A172 (cell line): ENCODE measurements at places on chromosomes 1 and 21. TPM values are rescaled to one million over a fixed set of nuclear protein-coding genes. Genes with fewer than 3 reads are reported as not detected.
A peak's percentile ranks its signal among the peaks of the same experiment; 100 is the strongest.

The USP21 gene
- total RNA-seq: 5.2 and 5.7 TPM in 2 replicates

The NIBAN1 gene
- 25.9 and 34.5 TPM in 2 replicates for total RNA-seq

The KIAA1614 gene
- 3.8 and 9.4 TPM in 2 replicates for total RNA-seq

The OR2M3 gene
- total RNA-seq: 0.12 and 0.19 TPM in 2 replicates

The CDC14A gene
- 8.0 and 8.3 TPM in 2 replicates for total RNA-seq

The FNDC10 gene
- not detected in 2 replicates for total RNA-seq

The C1orf87 gene
- not detected in 2 replicates for total RNA-seq

The TMEM240 gene
- total RNA-seq: not detected in 2 replicates

The ZYG11A gene
- total RNA-seq: 6.8 and 7.7 TPM in 2 replicates

The RBP7 gene
- not detected in 2 replicates for total RNA-seq

The HMGCS2 gene
- total RNA-seq: not detected in 2 replicates

The AHDC1 gene
- total RNA-seq: 3.4 and 7.6 TPM in 2 replicates

The GNG4 gene
- 3.2 and 3.5 TPM in 2 replicates for total RNA-seq

The AADACL4 gene
- total RNA-seq: not detected in 2 replicates

The SYNC gene
- 39.9 and 51.3 TPM in 2 replicates for total RNA-seq

DNA sequence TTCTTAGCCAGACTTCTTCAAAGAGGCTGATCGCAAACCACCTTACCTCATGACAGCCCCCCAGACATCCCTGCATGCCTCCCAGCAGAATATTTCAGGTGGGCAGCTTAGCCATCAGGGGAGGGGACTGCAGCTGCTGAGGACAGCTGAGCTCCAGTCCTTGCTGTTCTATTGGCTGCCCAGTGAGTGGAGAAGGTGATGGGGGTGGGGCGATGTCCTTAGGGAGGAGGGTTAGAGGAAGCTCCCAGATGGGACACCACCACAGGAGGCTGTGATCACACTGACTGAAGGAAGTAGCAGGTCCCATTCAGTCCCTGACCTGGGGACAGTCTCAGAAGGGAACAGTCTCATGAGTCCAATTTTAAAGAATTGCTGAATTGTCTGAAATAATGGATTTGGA is 38.3 kb downstream of the GJA5 start:
- no peak for DNase-seq

DNA sequence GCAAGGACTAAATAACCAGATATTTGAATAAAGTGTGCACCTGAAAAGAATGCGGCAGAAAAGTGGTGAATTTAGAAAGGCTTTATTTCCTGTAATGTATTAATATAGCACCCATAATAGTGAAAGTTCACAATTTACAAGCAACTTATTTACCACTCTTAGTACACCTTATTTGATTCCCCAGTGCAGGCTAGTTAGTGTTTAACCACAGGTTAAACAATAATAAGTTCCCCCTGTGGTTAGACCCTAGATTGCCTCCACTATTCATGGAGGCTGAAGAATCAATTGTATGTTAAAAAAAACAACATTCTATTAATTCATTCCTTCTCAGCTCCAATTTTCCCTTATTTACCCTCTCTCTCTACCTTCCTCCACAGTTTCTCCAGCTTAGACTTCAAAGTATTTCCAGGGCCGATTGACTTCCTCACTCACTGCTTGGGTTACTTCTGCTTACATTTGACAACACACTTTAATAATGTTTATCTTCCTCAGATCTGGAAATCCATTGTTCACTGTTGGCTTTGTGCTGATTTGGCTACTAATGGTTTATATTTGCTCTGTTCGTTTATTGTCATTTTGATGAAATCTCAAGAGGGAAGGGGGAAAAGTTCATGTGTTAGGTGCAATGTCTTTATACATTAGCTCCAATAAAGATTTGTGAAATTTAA is 796.3 kb downstream of the BRINP3 start:
- no peak for DNase-seq

DNA sequence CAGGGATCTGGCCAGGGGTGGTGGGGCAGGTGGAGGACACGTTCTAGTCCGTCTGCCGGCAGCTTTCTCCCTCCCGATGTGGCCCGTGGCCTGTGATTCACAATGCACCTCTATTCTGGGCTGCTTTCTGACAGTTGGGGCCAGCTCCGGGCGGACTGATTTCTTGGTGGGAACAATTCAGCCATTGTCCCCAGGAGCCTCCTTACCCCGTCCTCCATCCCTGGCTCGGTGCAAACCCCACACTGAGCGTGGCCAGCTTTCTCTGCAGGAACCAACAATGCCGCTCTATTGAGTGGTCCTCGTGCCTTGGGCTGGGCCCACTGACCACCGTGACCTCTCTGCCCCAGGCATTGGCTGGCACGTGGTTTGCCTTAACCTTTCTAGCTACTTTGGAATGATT is 29.7 kb downstream of the PADI2 start:
- DNase-seq: no peak

GRCh38 chr1:211511947-211512346 is 20.0 kb upstream of the RD3 start:
- peak; percentile 36 for DNase-seq

DNA sequence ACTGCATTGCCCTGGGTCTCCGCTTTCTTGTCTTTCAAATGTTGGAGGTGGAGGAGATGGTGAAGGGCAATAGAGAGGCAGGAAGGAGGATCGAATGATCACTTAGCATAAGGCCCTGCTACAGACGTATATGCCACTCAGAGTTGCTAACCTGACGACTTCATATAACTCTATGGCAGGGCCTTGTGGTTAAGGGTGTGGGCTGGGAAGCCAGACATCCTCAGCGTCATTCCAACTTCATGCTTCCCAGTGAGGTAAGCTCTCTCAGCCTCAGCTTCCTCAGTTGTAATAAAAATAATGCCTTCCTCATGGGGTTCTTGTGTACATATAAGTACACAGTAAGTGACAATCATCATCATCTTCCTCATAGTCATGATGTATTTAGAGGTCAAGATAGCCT is 54.6 kb downstream of the CASQ2 start:
- DNase-seq: no peak

- no peak for DNase-seq
Observed at GRCh38 chr1:84724128-84724860, 34.0 kb upstream of the SSX2IP start.

GRCh38 chr1:175824079-175824478 is 80.7 kb upstream of the TNR start:
- no peak for DNase-seq

DNA sequence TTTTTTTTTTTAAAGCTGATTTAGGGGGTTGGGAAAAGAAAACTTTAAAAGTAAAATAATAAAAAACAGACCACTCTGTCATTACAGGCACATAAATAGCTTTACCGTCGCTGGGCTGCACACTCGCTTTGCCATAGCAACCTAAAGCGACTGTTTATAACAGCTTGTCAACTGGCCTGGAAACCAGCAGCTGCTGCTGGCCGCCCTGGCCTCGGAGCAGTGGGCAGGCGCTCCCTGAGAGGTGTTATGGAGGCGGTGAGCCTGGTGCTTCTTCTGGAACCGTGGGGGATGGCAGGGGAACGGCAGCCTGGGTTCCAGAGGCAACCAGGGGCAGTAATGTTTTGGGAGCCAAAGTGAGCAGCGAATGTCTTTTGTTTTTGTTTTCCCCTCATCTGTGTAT is 45.7 kb downstream of the ATP2B4 start:
- no peak for DNase-seq

GRCh38 chr1:109976762-109977161 is 7.8 kb upstream of the AHCYL1 start:
- no peak for DNase-seq

DNA sequence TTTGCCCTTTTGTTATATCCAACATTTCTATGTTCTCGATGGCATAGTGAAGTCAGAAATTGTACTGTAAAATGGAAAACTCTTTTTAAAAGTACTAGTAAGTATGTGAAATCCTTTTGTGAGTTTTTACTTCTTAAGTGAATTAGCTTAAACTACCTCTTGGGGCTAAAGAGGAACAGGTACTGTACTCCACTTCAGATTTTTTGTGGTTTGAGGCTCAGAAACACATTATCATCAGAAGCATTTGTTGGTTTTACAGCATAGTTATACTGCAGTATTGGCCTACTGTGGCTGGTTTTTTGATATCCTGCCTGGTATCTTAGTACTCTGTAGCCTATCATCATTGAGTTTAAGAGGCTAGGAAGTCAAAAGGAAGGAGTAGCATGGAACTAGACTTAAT is 117.2 kb downstream of the NRDC start:
- DNase-seq: no peak

GRCh38 chr1:181184621-181185020 is 96.1 kb downstream of the IER5 start:
- DNase-seq: no peak

DNA sequence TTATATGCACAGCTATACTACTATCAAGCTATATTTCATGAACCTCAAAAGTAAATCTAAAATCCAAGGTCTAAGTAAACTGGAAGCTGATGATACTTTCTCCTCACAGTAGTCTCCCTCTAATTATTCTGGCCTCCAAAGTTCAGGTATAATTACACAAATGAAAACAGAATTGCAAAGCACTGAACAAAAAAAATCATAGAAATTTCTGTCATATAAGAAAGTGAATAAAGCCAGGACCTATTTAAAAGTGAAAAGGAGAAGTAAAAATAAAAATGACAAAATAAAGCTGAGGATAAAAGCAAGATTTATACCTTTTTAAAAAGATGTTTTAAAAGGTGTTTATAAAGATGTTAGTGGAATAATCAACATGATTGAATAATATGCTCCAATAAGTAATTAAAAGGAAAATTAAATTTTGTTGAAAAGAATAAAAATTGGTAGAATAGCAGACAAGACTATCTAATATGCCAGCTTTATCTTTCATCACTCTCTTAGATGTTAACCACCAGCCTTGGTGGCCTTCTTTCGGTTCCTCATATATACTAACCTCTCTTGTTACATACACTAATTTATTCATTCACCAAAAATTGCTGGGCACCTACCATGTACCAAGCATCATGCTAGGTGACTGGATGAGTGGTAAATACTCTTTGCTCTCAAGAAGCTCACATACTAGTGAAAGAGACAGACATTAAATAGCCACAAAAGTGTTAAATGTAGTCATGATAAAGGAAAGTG is 25.1 kb downstream of the SHCBP1L start:
- DNase-seq: no peak

GRCh38 chr1:24910751-24911650 is 19.1 kb downstream of the RUNX3 start:
- peak; percentile 42 for DNase-seq

- DNase-seq: no peak
Observed at GRCh38 chr1:13916530-13916929, 216.5 kb downstream of the PRDM2 start.

- peak; percentile 54 for DNase-seq
Observed at GRCh38 chr1:89635825-89636815, 3.2 kb downstream of the LRRC8C start.

DNA sequence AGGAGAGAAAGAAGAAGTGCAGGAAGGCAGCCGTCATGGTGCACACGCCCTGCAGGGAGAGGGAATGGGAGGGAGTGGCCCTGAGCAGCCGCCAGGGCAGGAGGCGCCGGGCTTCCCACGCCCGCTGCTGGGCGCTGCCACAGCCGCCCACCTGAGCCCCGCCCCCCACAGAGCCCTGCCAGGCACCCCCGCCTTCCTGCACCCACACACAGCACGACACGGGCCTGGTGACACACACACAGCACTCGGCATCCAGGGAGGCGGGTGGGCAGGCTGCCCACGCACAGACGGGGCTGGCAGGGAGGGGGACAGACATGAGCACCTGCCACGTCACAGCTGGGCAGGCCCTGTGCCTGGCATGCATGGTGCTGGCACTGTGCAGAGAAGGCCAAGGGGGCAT is 27.5 kb downstream of the ADGRB2 start:
- DNase-seq: no peak

DNA sequence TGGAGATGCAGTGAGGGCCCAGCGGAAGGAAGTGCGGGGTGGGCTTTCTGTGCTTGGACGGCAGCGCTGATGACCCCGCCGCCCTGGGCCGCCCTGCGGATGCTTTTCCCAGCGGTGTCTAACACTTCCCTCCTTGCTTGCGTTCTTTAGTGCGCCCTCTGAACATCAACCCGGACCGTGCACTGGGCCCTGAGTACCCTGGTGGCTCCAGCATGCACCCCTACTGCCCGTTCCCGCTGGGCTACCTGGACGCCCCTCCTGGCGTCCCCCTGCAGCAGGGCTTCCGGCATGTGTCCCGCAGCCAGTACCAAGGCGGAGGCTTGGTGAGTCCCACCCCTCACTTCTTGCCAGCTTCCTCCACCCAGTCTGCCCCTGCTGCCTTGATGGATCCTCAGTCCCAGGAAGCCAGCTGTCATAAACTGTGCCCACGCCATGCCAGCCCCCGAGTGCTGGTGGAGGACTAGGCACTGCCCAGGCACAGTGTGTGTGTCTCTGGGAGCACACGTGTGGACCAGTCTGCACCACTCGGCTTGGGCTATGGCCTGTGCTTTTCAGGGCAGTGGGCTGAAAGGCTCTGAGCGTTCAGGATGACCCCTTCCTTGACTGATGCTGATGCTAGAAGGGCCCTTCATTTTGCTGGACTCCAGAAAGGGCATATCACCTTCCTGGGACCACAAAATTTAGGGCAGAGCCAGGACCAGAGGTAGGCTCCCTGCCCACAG is 2.3 kb downstream of the DMRTB1 start:
- DNase-seq: no peak

DNA sequence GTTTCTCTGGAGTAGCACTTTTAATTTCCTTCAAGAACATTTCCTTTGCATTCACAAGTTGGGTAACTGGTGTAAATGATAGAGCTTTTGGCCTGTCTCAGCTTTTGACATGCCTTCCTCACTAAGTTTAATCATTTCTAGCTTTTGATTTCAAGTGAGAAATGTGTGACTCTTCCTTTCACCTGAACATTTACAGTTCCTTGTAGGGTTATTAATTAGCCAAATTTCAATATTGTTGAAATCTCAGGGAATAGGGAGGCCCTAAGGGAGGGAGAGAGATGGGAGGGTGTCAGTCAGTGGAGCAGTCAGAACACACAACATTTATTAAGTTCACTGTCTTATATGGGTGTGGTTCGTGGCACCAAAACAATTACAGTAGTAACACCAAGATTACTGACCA is 14.2 kb downstream of the AADACL3 start:
- no peak for DNase-seq

GRCh38 chr1:157968508-157968907 is 24.9 kb upstream of the KIRREL1 start:
- DNase-seq: peak; percentile 81

- peak; percentile 57 for DNase-seq
Observed at GRCh38 chr1:229894532-229894931, 172.5 kb upstream of the GALNT2 start.

DNA sequence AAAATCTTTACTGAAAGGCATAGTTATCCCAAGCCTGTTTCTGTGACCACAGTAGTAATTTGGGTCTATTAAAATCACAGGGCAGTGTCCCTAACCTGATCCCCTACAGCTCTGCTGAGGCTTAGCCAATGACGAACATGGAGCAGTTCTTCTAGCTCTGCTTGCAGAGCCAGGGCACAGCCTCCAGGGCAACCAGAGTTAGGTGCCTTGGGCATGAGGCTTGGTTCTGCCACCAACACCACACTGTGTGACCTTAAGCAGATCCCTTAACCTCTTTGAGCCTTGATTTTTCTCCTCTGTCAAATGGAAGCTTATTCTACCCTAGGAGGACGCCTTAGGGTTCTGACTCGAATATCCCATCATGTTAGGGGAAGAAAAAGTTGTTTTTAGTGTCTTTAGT is 86.7 kb upstream of the TLR5 start:
- DNase-seq: no peak

- no peak for DNase-seq
Observed at GRCh38 chr21:34949030-34949429, 100.1 kb downstream of the RUNX1 start.
